ENCODE measurements at places on chromosomes 12 and 14. TPM values are rescaled to one million over a fixed set of nuclear protein-coding genes. Genes with fewer than 3 reads are reported as not detected.

GRCh38 chr12:17971850-17972249 is 118.1 kb downstream of the RERGL start:
- H3K36me3 ChIP-seq = no peaks in the 10 kb centered on the region
- H3K4me3 ChIP-seq = no peak overlapping the region
- no peaks in the 10 kb centered on the region for H3K27me3 ChIP-seq
- no peak overlapping the region for H3K27ac ChIP-seq
- no peak for DNase-seq

Gene HCFC2
- 16.7 TPM for total RNA-seq

GRCh38 chr12:2547273-2548044 is 247.3 kb upstream of the FKBP4 start:
- no peaks in the 10 kb centered on the region for H3K27me3 ChIP-seq
- DNase-seq = no peak
- peaks cover 8% of the 10 kb centered on the region for H3K4me1 ChIP-seq
- no peaks in the 10 kb centered on the region for H3K36me3 ChIP-seq
- no peak overlapping the region for H3K27ac ChIP-seq

DNA sequence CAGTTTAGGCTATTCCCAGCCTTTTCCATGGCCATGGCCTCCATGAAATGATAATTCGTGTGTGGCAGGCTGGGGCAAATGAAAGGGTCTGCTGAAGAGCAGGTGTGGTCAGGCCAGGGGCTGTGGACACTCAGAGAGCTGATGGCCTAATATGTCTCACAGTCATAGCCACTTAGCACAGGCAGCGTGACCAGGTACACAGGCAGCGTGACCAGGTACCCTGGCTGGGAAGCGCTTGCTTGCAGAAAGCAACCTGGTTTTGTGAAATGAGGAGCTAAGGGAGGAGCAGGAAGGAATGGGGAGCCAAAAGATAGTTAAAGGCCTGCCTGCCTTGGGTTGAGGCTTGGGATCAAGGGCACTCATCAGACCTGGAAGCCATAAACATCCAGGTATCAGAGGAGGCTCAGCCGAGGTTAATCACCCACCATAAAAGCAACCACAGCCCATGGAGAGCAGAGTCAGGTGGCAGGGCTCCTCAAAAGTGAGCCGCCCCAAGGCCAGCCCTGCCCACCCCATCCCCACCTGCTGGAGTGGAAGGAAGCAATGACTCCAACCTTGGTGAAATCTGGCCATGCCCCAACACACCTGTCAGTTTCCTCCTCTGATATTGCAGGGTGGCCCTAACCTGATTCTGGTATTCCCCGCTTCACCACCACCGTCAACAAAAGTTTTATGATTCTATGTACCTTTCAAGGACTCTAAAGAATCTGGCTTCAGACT is 8.0 kb upstream of the KRT8 start:
- H3K4me3 ChIP-seq = no peak overlapping the region
- H3K27ac ChIP-seq = no peak overlapping the region
- H3K27me3 ChIP-seq = no peaks in the 10 kb centered on the region
- H3K36me3 ChIP-seq = no peaks in the 10 kb centered on the region
- no peak for DNase-seq

DNA sequence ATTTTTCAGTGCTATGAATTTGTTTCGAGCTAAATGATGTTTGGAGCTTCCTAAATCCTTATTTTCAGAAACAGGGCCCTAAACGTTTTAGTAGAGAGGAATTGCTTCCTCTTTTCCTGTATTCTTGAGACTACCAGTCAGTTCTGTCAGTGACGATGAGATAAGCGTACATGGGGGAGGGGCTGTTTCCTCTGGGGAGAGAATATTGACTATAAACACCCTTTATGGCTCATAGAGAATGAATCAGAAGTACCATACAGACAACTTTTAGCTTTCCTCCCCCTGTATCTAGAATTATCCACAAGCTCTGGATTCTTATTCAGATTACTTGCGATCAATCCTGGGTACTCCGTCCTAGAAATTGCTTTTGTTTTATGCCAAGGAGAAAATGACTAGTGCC is 5.1 kb downstream of the TBK1 start:
- H3K36me3 ChIP-seq = no peaks in the 10 kb centered on the region
- H3K27ac ChIP-seq = peak overlapping the region; percentile 49
- H3K27me3 ChIP-seq = no peaks in the 10 kb centered on the region
- no peak overlapping the region for H3K4me3 ChIP-seq
- H3K4me1 ChIP-seq = peaks cover 6% of the 10 kb centered on the region
- no peak for DNase-seq

Data from left lung (tissue), 14 donors.